NAMALWA (cell line): ENCODE measurements at places on chromosomes 6 and 20.

DNA sequence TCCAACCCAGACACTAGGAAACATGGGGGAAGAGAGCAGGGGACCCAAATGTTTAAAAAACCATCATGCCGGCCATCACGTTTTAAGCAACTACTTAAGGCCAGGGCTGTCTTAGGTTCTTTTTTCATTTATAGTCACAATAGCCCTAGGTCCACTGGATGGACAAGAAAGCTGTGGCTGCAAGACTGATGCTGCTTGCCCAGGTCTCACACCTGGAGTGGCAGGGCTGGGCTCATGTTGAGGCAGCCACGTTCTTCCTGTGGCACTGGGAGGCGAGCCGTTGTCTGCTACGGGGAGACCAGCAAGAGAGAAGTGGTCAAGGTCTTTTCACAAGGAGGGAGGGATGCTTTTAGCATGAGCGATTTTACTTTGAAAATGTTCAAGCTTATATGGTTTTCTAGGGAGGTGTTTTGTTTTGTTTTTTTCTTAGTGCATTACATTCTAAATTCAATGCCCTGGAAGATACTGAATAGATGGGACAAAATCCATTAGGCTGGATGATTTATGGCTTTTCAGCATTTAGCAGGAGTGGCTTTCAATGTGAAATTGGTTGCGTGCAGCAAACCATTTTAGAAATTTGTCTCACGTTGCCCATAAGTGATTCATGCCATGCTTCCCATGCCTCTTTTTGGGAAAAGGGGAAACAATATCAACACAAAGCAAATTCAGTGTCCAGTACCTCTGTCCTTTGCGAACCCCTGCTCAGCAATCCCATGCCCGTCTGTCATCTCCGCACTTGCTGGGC, 106.6 kb upstream of the SNX9 start:
- no peak for DNase-seq

- no peak for DNase-seq
Observed at GRCh38 chr6:157669747-157670216, 153.3 kb upstream of the SNX9 start.

- DNase-seq = no peak
Observed at GRCh38 chr6:7562769-7563168, 21.3 kb downstream of the DSP start.

GRCh38 chr6:40796260-40797221, 209.4 kb upstream of the LRFN2 start:
- DNase-seq = no peak

GRCh38 chr6:154606457-154606856, 96.0 kb upstream of the CNKSR3 start:
- DNase-seq = no peak

DNA sequence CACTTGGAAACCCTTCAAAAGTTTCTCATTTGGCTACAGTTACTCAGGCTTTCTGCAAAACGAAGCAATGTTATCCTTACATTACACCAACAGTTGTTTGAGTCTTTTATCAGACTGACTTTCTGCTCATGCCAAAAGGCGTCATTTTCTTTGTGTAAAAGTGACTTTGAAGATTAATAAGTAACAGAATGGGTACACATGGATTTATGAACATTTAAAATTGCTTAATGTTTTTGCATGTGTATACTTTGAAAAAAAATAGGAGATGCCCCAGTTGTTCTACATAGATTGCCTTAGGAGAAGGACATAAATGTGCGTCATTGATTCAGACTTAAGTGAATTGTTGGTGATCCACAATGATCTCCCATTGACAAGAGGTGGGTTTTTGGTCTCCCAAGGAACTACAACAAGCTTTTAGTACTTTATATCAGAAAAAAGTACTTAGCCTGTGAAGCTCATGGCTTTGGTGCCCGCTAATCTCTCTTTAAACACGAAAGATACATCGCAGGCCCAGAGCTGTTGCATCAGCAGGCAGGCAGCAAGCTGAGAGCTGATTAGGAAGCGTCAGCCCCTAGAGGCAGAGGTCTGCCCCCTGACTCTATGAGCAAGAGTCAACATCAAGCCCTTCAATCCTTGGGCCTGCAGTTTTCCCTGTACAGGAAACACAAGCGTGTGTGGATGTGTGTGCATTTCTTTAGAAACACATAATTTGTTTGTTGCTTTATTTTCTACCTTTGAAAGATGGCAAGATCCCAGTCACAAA, 45.9 kb downstream of the SLC22A3 start:
- DNase-seq = no peak

GRCh38 chr6:46116289-46116688, 13.5 kb upstream of the ENPP4 start:
- no peak for DNase-seq

- DNase-seq = no peak
Observed at GRCh38 chr6:29456971-29457370, at the start of the genes OR11A1 and OR2H1. TSS of gene OR11A1 (minus strand) at chr6:29457071. CDS start at chr6:29427641, 29,430 bp downstream. TSS of gene OR2H1 (plus strand) at chr6:29457155. CDS start at chr6:29461770, 4,615 bp downstream.

DNA sequence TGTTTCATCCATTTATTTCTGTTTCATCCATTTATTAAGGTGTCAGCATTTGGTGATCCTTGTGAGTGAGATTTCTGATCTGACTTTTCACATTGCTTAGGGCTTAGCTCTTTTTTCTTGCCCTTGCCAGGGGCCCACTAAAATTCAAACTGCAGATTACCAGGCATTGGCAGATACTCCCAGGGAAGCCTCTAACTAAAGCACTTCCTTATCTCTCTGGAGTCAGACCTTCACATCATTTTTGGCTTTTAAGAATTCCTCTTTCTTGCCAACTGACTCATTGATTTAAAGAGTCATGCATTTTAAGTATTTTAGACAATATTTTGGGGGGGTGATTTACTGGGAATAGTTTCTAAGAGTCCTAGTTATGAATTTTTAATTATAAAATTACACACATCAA, 2.6 kb upstream of the WFDC8 start:
- DNase-seq = no peak

GRCh38 chr6:126826166-126826714, 292.2 kb upstream of the RSPO3 start:
- no peak for DNase-seq

DNA sequence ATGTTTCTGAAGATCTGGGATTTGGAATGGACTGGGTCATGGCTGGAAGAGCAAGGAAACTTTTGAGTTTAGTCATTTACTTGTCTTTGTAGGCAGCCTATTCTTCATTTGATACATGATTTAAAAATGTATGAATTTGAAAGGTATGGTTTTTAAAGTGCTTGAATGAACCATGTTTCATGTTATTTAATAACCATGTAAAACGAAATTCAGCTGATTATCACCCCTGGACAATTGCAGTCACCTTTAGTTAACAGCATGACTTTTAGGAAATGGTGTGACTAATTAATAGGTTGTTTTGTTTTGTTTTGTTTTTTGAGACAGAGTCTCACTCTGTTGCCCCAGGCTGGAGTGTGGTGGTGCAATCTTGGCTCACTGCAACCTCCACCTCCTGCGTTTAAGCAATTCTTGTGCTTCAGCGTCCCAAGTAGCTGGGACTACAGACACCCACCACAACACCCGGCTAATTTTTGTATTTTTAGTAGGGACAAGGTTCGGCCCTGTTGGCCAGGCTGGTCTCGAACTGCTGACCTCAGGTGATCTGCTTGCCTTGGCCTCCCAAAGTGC, 2.1 kb downstream of the STX11 start:
- DNase-seq = no peak

GRCh38 chr20:60113024-60113724, 155.0 kb downstream of the CDH26 start:
- DNase-seq = no peak

- DNase-seq = no peak
Observed at GRCh38 chr6:80454197-80454596, 347.7 kb downstream of the BCKDHB start.

DNA sequence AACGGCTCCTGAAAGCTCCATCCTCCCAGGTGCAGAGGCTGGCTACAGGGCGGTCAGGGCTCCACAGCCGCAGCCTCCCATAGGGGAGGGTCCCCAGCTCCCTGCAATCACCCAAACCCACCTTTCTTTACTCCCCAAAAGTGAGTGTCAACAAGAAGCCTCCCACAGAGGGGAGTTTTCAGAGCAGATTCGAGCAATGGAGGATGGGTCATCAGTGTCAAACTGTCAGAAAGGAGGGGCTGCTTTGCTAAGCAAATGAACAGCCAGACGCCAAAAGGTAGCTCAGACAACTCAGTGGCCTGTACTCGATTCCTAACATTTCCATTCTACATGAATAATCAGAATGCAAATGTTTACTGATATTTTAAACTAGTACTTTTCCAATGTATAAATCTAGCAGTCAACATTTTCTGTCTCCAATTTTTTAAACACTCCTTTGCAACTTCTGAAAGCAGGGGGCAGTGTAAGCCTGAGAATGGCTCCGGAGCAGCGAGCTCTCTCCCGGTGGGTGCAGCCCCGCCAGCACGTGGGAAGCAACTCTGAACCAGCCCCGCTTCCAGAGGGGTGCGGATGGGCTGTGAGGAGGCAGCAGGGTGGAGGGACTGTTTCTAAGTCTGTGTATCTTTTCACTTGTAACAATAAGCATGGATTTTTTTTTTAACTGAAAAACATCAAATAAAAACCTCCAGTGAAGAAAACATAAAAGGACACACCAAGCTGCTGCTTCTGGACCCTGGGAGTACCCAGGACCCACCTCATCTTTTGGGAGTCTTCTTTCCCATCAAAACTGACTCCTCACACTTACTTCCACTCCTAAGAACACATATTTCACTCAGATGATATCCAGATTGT, 54.9 kb downstream of the TAF4 start:
- peak; percentile 60 for DNase-seq

DNA sequence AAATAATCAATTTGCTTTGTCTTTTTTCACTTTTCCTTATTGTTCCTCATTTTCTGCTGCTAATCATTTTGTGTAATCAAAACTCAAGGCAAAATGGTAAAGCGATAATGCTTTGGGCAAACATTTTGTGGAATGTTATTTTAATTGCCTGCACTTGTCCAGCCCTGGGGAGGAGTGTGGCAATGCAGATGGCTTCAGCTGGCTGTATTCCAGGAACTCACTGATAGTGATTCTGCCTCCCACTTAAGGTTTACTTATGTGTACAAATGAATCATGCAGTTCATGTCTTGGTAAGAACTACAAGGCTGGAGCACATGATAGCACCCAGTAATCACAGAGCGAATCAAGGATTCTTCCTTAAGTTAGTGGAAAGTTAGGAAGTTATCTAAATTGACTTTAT, 107.8 kb downstream of the COL19A1 start:
- no peak for DNase-seq

DNA sequence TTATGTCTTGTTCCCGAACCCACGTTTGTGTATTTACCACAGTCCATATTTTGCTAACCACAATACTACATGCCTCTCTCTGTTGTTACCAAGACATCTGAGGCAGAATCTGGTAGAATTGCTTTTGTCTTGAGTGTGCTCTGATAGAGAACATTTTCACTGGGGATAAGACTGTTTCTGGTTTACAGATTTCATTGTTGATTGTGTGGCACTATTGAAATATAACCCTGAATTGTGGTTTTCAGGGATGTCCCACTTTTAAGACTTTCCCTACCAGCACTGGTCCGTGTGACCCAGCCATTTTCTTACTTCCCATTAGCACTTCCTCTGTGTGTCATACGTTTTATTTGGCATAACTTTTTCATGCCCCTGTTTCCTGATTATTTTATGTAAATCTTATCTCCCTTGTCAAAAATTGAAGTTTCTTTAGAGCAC, 12.2 kb downstream of the NCOA7 start:
- peak; percentile 54 for DNase-seq

DNA sequence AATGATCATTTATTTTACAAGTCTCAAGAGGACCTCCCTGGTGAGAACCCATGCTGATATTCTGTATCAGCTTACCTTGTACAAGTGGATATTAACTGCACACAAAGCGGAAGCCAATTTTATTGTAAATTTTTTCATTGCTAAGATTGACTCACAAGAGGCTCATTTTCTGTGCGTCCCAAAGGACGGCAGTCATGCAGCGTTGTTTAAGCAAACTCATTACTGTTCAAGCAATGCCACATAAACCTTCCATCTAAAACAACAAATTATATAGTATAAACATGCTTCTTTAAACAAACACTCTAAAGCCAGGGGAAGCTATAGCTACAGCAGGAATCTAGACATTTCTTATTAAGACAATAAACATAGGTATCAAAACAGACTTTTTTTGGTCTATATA, 575.3 kb downstream of the FRK start:
- DNase-seq = no peak

GRCh38 chr6:2429460-2429859, 184.1 kb upstream of the GMDS start:
- no peak for DNase-seq

DNA sequence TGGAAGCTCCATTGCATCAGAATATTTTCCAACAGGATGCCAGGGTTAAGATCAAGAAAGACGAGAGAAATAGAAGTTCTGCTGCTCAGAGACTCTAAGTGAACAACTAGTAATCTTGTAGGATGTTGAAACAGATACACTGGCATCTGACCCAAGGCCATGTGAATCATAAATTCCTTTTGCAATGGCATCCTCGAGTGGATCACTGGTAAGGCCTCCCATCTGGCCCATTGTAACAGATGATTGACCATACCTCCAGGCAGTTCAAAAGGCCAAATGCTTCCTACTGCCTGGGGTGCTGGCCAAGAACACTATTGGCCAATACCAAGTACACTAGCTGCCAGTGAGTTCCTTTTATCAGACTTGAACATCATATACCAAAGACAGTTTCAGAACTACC, 9.9 kb upstream of the SLC17A3 start:
- DNase-seq = no peak
